ENCODE measurements at places on chromosomes 6 and 20.
A peak's percentile ranks its signal among the peaks of the same experiment; 100 is the strongest.

GRCh38 chr20:45983279-45983743, 11.3 kb upstream of the ZNF335 start:
- no peak for DNase-seq

DNA sequence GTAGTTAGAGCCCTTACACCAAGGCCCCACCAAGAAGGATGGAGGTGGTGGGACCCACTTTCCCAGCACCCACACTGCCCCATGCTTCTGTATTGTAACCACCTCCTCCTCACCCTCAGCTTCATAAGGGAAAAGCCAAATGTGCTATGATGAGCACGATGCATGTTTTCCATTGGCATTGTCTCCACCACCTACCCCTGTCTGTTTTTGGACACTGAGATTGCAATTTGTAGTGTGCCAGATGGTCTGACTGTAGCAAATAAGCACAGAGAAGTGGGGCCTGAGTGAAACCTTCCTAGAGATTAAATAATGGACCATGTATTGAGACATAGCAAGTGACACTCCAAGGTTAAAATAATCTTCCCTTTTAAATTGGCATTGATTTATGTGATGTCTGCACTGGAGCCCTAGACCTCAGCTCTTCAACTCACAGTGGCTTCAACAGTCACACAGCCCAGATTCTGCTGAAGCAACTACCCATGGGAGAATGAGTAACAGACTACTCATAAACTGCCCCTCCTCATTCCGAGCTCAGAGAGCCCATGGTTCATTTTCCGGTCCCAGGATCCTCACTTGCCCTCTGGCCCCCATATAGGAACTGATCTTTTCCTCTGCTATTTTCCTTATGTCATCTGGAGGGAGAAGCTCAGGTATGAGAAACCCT, 177.9 kb downstream of the COL9A1 start:
- DNase-seq, result no peak

- no peak for DNase-seq
Measured at GRCh38 chr6:151679081-151679480, 128.4 kb upstream of the ESR1 start.

DNA sequence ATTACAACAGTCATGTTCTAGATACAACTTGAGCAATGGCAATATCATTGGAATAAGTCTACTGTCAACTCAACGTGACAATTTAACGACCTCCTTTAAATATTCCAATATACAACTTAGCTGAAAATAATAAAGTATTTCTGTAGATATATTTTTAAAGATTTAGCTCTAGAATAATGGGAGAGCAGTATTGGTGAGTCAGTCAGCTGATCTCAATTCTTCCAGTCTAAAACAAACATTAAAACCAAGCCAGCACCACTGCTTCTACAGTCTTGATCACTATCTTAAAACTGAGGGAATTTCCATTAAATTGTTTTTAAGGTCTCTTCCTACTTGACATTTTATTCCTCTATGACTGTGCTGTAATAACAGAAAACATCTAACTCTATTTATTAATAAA, 38.2 kb downstream of the NOL7 start:
- DNase-seq, result no peak

- no peak for DNase-seq
Measured at GRCh38 chr6:119598883-119599282, 249.3 kb upstream of the MAN1A1 start.

- DNase-seq, result peak; percentile 61
Measured at GRCh38 chr20:62766716-62767115, 29.6 kb upstream of the MRGBP start.

GRCh38 chr6:42403831-42404230, 47.9 kb downstream of the TRERF1 start:
- no peak for DNase-seq
